Large intestine (tissue), 12 donors: ENCODE measurements at places on chromosomes 2 and 18. TPM values are rescaled to one million over a fixed set of nuclear protein-coding genes. Genes with fewer than 3 reads are reported as not detected.
A peak's percentile ranks its signal among the peaks of the same experiment; 100 is the strongest.

GRCh38 chr2:26993768-26994167 lies 23.3 kb downstream of the MAPRE3 start:
- no peak for DNase-seq

- no peak for DNase-seq
These were observed 160.0 kb downstream of the LRRC30 start for GRCh38 chr18:7390731-7391492.

- peak; percentile 42 for DNase-seq
These were observed 127.3 kb downstream of the DNER start for GRCh38 chr2:229586746-229587705.

DNA sequence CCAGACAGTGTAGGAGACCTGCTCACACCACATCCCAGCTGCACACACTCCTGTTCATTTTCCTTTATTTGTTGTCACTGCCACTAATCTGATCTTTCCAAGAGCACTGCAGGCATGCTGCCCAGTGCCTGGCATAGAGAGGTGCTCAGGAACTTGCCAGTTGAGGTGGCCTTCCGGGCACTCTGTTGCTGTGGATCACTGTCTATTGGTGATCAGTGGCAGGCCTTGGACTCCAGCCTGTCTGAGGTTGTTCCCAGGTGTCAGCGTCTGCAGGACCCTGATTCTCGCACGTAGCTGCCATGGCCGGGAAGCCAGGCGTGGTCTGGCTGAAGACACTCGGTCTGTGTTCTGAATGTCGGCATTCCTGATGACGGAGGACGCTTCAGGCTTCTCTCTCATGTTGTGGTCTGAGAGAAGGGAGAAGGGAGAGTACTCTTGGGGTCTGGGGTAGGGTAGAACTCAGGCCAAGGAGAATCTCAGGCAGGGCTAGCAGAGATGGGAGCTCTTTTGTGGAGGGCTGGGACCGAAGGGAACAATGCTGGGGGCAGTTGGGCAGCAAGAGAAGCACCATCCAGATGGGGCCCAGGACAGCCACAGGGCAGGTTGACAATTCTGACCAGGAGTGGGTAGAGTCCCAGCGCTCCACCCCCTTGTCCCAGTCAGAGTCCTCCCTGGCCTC lies 240.9 kb downstream of the MYCN start:
- no peak for DNase-seq

DNA sequence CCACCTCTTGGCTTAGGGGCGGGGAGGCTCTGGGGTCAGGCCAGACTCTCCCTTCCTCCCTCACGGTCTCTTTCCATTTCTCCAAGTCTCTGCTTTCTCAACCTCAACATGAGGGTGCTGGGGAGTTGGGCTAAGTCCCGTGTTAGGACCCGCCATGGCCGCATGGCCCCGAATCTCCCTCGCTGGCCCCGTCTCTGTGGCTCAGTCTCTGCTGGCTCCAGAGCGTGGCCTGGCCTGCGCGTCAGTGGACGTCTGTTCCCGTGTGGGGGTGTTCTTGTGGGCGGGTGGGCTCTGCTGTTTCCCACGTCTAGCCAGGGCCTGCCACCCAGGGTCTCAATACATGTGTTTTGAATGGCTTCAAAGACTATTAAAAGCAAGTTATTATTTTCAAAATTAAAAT lies 12.4 kb downstream of the ALLC start:
- DNase-seq: no peak

GRCh38 chr18:51150113-51150700 lies 47.3 kb downstream of the MEX3C start:
- peak; percentile 66 for DNase-seq

Gene CCDC85A
- 1.0 TPM for polyA plus RNA-seq

Gene KDSR
- 35.6 TPM for polyA plus RNA-seq

DNA sequence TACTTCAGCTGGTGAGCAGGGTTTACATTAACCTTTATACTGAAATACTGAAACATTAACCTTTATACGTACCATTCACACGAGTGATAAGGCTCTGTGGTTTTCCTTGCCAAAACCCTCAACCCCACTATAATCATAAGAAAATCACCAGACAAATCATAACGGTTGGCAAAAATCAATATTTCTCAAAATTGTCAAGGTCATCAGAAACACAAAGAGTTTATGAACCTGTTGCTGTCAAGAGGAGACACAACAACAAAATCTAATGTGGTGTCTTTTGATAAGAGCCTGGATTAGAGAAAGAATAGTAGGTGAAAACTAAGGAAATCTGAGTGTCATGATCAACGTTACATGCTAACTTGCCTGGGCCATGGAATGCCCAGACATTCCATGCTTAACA lies 396.9 kb upstream of the TMEFF2 start:
- no peak for DNase-seq

- no peak for DNase-seq
These were observed 46.4 kb upstream of the SIX3 start for GRCh38 chr2:44895061-44895460.

DNA sequence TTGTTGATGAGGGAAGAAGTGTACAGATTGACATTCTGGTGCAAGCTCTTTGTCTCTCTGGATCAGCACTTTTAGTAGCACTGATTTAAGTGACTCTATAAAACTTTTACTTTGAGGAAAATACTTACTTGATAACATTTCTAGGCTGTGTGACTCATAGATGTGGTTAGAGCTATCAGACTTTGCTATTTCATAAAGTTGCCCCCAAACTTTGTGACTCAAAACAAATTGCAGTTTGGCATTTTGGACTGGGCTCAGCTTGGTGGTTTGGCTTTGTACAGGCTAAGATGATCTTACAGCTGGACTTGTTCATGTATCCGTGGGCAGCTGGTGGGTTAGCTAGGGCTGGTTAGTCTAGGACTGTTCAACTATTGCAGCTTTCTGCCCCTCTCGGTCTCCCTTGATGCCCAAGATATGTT lies 42.1 kb upstream of the GLS start:
- DNase-seq: no peak

GRCh38 chr2:33373986-33374385 lies 102.5 kb upstream of the RASGRP3 start:
- no peak for DNase-seq

DNA sequence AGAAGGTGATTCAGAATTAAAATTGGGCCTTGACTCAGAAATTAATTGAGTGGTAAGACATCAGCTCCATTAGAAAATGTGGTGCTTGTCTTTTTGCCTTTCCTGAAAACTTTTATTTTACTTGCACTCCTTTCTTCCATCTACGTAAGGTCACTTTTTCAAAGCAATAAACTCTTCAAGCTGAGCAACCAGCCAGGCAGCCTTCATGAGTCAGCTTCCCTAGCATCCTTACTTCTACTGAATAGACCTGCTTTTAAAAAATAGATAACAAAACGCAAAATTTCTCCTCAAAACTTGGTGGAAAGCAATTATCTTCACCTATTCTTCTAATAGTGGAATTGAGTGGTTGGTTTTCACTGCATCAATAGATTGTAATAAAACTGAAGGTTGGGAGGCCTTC lies 504.2 kb downstream of the ARHGAP15 start:
- DNase-seq: no peak

Gene CNGA3
- polyA plus RNA-seq: 2.3 TPM

Gene CCBE1
- polyA plus RNA-seq: 2.5 TPM

Gene CAVIN2
- 27.5 TPM for polyA plus RNA-seq

DNA sequence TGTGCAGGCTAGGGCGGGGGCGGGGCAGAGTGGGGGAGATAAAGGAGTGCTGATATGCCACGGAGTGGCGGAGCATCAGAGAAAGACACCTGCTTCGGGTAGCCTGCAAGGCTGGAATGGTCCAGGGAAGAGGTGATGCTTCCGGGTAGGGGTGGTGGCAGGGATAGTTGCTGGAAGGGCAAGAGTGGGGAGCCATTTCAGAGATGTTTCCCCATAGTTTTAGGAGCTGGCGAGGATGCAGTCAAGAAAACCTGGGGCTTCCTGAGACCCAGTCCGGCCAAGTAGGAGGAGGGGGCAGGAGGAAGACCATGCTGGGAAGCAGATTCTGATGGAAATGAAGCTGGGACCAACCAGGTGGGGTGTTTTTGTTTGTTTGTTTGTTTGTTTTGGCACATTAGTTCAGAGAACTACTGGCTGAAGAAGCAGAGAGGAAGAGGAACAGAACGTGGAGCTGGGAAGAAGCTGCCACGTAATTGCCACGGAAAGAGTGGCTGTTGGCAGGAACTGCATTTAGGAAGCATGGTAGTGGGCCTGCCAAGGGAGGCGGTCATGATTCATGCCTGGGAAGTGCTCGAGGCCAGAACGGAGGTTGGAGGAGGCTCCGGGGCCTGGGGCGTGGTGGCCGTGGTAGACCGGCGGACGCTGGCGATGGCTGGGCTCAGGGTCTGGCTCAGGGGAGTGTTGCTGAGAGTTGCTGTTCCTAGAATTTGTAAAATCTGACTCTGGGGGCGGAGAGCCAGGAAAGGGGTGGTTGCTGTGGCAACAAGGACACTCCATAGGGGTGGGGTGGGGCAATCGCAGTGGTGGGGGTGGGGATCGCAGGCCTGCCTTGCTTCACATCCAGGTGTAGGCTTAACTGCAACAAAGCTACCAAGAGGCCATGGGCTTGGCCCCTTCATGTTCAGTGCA lies 8.6 kb upstream of the INPP5D start:
- no peak for DNase-seq

- peak; percentile 15 for DNase-seq
These were observed 56.7 kb upstream of the RAB6C start for GRCh38 chr2:129922571-129923264.
